CD4-positive, CD25-positive, alpha-beta regulatory T cell (primary cell): ENCODE measurements at places on chromosomes 13 and 19. TPM values are rescaled to one million over a fixed set of nuclear protein-coding genes. Genes with fewer than 3 reads are reported as not detected.

DNA sequence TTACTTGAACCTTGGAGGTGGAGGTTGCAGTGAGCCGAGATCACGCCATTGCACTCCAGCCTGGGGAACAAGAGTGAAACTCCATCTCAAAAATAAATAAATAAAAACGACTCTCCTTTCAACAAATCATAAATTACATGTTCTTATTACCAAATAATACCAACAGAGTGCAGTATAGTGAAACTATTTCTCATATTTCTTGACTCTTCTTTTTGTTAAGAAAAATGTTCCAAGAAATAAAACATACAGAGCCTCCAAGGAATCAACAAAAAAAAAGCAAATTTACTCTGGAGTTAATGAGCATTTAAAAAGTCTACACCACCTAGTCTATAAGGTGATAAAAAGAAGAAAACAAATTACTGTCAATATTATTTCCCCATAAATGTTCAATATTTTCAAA, 188.8 kb downstream of the KLF12 start:
- DNase-seq: no peak

- no peak for DNase-seq
Observed at GRCh38 chr13:27704681-27705080, 83.0 kb downstream of the POLR1D start.

DNA sequence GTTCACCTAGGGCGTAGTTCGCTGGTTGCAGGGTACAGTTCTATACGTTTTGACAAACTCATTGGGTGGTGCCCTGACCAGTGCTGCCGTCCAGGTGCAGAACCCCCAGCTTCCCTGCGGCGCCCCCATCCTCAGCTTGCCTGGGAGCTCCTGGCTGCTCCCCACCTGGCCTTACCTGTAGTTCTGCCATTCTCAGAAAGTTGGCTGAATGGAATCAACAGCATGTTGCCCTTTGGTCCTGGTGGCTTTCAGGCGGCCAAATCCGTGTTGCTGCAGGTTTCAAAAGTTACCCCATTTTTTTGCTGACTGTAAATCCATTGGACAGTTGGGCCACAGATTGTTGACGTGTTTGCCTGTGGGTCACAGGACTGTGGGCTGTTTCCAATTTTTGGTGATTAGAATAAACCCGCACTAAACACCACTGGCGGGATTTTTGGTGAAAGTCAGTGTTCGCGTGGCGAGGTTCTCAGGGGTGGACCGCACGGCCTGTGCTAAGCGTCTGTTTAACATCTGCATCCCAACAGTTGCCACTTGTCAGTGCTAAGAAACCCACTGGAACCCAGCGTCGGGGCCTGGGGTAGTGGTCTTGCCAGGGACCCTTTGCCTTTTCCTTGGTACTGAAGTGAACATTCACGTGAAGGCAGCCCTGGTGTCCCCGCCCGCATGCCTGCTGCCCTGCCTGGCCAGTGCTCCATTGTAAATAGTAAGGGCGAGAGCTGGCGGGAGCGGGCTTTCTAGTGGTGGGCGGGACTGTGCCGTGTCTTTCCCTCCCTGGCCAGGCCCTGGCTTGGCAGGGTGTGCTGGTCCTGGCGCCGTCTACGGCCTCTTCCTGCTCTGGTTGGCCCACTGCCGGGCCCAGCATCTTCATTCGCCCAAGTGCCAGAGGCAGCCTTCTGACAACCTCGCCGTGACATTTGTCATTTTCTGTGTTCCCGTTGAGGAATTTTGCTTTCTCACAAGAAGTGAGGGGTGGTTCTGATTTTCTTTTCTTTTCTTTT, 3.3 kb downstream of the DOT1L start:
- no peak for DNase-seq

DNA sequence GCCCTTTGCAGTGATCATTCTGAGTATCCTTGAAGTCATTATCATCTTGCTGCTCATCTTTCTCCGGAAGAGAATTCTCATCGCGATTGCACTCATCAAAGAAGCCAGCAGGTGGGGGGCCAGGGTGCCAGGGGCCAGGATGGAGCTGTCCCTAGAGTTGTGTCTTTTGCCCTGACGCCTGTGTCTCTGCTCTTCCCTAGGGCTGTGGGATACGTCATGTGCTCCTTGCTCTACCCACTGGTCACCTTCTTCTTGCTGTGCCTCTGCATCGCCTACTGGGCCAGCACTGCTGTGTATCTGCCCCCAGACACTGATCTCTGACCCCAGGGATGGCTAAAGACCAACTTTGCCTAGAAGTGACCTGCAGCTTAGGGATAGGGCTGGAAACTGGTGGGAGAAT, 9.6 kb downstream of the SLC44A2 start:
- no peak for DNase-seq

DNA sequence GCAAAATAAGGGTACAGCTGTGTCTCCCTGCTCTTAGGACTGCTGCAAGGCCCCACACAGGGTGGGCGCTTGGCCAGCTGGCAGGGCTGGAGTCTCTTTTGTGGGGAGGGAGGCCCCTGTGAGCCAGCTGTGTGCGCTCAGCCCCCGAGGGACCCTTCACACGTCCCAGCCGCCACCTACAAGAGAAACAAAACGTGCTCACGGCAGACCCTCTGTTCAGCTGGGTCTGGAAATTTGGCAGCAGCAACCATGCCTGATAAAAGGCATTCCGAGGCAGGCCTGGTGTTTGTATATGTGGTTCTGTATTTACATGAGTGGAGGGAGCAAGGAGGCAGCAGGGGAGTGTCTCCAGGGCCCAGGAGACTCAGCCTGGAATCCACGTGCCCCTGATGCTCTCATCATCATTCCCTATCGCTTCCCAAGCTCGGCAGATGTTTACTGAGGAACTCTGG, 49.7 kb downstream of the CRTC1 start:
- no peak for DNase-seq

GRCh38 chr19:29479941-29480340, 45.9 kb upstream of the VSTM2B start:
- no peak for DNase-seq

- DNase-seq: no peak
Observed at GRCh38 chr13:50969691-50970090, 60.1 kb downstream of the RNASEH2B start.

DNA sequence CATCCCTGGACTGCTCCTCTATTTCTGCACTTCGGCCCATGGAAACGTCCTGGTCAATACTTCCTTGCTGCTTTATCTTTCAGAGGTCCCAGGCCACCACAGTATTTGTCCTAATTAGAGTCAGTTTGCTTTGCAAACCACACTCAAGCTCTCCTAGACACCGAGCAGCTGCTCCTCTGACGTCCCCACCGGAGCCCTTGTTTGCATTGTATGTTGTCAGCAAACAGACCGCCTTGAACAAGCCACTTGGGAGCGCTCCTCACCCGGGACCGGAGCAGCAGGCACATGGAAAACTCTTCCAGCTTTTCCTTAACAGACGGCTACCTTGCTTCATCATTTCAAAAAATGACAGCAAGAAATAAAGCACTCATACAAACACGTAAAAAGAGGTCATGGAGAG, 51.5 kb upstream of the GTF3A start:
- no peak for DNase-seq

- no peak for DNase-seq
Observed at GRCh38 chr19:43675269-43675879, 5.4 kb upstream of the PLAUR start.

GRCh38 chr19:17394891-17395415, 957 bp upstream of the CCDC194 start:
- peak; percentile 81 for DNase-seq

- DNase-seq: no peak
Observed at GRCh38 chr19:45895519-45895972, 6.9 kb downstream of the MYPOP start.

- no peak for DNase-seq
Observed at GRCh38 chr13:75907044-75907443, 270.9 kb downstream of the LMO7 start.

DNA sequence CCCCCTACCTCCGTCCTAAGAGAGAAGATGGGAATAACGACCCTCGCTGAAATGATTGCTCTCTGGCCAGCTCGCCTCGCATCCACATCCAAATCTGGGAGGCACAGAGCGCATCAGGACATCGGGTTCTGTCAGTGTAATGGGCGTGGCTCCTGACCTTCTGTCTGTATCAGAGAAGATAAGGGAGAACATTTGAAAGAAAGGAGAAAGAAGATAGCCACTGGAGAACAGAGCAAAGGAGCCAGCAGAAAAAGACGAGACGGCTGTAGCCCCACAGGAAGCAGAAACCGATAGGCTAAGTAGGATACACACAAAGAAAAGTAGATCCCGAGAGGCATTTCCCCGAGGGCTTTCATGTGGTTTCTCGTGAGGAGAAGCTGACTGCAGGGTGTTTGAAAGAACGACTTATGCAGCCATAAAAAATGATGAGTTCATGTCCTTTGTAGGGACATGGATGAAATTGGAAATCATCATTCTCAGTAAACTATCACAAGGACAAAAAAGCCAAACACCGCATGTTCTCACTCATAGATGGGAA, 14.0 kb upstream of the GJB2 start:
- no peak for DNase-seq

DNA sequence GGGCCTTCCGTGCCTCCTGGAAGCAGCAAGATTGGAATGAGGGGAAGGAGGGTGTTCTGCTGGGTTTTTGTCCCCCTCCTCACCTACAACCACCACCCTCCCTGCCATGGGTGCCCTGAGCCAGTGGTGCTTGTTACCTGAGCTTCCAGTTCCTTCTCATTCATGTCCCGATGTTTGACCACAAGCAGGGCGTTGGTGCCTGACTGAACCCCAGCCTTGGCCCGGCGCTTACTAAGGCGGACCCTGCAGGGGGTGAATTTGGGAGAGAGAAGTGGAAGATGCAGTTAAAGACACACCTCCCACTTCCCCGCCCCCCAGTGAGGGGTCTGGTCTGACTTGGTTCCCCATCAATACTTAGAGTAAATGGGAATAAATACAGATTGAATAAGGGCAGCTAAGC, 4.3 kb downstream of the PAF1 start:
- no peak for DNase-seq

GRCh38 chr13:33351319-33351718, 65.8 kb upstream of the STARD13 start:
- no peak for DNase-seq

- DNase-seq: no peak
Observed at GRCh38 chr13:33537026-33537425, 251.5 kb upstream of the STARD13 start.

DNA sequence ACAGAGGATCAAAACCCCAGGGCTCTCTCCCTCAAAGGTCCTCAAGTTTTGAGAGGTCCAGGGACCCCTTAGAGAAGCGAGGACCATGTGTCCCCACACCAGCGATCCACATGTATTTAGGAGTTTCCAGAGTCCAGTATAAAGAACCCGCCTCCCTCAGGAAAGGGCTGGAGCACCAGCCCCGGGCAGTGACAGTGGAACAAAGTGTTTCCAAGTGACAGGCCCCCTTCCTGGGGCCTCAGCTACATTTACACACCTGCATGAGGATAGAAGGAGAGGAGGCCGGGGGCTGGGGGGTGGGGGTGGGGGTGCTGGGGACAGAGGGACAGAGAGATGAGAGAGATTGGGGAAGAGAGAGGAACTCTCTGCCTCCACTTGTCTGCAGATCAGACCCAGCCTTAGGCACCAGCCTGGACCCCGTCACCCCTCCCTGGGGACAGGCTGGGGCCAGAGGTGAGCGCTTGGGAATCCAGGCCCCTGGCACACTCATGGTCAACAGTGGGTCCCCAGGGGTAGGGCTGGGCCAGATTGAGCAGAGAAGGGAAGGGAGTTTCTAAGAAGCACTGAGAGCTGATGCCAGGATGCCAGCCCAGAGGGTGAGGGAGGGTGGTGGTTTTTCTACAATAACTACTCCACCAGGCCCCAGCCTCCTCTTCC, 802 bp downstream of the BCAM start:
- DNase-seq: no peak

GRCh38 chr13:44617648-44618047, 41.5 kb upstream of the TSC22D1 start:
- DNase-seq: no peak

The PRR36 gene
- 0.12 TPM for total RNA-seq

The SCEL gene
- not detected for total RNA-seq

The ADGRE2 gene
- 2.1 TPM for total RNA-seq

The APOE gene
- 1.4 TPM for total RNA-seq

The SMAD9 gene
- total RNA-seq: 0.15 TPM

The ZSCAN4 gene
- not detected for total RNA-seq
